ENCODE measurements at places on chromosomes 2 and 18.

GRCh38 chr2:68091439-68092034, 28.7 kb upstream of the C1D start:
- no peak for DNase-seq

GRCh38 chr2:85778646-85779379, 25.0 kb downstream of the ATOH8 start:
- no peak for DNase-seq

DNA sequence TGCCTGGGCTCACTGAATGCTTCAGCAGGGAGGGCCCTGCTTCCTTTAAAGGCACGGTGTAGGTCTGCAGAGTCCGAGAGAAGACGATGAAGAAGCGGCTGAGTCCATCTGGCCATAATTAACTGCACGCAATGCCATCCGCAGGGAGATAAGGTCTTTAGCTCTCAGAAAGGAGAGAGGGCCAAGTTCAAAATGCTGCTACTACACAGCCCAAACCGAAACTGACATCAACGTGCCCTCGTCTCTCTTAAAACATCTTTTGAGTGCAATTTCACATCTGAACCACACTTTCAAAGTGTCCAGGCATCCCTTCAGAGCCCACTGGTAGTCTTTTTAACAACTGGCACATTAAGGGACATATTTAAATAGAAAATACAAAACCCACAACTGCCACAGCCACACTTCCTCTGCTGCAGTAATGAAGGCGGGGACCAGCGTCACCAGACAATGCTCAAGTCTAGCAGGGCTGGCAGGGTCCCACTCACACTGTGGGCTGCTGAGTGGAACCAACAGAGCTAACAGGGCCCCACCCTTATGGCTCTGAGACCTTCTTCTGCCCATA, 35.8 kb downstream of the ST3GAL5 start:
- DNase-seq = no peak

DNA sequence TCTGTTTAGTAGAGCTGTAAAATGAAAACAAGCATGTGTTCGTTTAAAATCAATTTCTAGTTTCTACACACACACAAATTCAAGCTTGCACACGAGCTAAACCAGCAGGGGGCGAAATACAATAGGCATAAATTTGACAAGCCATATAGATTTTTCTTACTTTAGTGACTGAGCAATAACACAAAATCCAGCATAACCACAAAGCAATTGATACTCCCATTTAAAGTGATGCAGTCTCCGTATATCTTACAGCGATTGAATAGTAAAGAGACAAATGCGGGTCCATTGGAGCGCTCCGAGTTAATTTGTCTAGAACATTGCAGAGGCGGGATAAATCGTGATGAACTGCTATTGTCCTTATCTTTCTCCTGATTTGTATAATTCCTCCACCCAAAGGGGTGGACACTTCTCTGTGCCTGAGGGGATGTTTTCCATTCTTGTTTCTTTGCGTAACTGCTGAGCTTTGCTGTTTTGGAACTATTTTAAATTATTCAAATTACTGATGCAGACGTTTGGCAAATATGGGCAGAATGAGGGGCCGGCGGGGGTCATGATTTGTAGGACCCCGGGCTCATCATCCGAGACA, 1.2 kb upstream of the AFTPH start:
- peak; percentile 86 for DNase-seq

DNA sequence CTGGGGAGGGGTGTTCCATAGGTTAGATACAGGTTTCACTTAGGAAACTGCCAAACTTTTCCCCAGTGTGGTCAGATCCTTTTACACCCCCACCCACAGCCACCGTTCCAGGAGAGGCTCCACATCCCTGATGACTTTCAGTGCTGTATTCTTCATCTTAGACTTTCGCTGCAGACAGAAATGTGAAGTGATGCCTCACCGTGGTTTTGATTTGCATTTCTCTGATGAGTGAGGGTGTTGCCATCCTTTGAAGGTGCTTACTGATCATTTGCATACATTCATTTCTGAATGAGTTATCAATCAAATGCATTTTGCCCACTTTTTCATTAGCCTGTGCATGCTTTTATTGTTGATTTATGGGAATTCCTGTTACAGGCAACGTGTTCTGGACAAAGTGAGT, 14.9 kb downstream of the COPS9 start:
- no peak for DNase-seq

- DNase-seq = no peak
Measured at GRCh38 chr18:23634692-23635091, 28.0 kb downstream of the ANKRD29 start.

DNA sequence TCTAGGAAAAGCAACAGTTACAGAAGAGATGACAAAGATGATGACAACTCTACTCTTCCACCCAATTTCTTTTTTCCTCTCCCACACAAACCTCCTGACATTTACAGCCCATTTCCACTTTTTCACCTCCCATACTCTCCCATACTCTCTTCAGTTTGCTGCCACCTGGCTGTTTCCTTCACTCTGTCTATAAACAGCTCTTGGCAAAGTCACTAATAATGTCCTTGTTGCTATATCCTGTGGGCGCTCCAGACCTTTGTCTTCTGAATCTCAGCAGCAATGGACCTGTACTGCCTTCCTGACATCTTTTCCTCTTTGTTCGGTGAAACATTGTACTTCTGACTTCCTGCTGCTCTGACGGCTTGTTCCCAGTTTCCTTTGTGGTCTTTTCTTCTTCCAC, 60.7 kb upstream of the CAVIN2 start:
- DNase-seq = no peak

- DNase-seq = no peak
Measured at GRCh38 chr2:173087214-173087581, 11.6 kb downstream of the MAP3K20 start.

DNA sequence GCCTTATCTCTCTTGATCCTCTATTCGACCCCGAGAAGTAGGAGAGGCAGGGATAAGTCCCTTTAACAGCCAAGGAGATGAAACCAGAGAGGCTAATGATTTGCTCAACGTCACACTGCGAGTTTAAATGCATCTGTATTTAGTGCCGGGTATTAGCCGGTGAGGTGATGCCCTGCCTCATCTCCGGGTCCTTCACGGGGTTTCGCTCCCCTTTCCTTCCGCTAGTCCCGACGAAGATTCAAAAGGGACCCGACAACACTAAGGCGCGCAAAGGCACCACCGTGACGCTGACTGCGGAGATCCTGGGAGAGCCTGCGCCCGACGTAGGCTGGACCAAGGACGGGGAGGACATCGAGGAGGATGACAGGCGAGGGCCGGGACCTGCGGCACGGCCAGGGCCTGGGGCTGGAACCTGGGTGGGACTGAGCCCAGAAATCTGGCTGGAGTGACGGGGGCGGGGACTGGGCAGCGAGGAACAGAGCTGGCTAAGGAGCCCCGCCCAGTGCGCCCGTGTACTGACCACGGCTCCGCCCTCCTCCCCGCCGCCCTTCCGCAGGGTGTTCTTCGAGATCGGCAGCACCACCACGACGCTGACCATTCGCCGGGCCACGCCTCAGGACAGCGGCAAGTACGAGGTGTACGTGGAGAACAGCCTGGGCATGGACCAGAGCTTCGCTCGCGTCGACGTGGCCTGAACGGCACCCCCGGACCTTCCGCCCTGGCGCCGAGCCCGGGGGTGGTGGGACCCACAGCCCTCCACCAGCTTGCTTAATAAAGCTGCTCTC, 1.0 kb upstream of the GMPPA start:
- peak; percentile 38 for DNase-seq

DNA sequence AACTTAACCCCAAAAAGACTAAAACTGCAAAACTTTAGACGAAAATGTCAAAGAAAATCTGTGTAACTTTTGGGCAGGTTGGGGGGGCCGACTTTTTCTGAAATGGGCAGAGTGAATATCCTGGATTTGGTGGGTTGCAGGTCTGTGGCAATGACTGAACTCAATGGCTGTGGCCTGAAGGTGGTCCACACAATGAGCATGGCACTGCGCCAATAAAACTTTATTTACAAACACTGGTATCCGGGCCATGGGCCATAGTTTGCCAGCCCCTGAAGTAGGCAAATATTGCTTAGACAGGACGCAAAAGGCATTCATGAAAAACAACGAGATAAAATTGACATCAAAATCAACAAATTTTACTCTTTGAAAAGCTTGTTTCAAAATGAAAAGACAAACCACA, 66.2 kb downstream of the RTP5 start:
- DNase-seq = no peak
